ENCODE measurements at places on chromosomes 1 and 21.

DNA sequence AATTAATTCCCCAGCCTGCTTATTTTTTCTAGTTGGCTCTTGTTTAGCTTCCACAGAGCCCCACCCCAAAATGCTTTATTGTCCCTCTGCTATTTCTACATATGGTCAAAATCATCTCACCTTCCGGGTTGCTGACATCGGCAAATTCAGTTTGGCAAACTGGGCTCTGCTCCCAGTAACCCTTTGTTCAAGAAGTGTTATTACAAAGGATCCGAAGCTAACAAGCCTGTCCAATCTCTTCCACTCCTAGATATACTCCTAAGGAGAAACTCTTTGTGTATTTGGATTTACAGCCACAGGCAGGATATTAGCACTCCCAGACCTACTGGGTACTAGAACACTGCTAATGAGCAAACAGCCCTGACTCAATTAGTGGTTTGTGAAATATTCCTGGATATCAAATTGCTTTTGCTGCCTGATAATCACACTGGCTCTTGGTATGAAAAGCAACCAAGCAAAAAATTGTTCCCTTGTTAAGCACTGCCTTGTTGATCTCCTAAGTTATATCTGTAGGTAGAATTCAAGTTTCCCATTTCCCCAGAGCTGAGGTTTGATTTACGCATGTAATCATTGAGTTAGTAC is 4.0 kb downstream of the JUN start:
- peak; percentile 28 for DNase-seq

DNA sequence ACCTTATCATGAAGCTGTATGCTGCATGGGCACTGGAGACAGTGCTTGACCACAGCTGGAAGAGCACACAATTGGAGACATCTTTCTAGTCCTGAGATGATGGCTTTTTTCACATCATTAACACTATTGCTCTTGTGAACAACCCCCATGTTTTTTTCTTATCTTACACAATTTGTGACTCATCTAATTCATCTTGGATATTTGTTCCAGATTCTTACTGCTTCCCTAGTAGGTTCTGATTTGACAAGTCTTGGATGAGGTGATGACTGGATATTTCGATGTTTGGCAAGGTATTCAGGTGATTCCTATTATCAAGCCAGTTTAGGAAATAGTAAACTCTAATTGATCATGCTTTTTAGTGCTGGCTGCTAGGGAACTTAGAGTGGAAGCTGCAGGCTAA is 23.7 kb downstream of the HLX start:
- DNase-seq: no peak

DNA sequence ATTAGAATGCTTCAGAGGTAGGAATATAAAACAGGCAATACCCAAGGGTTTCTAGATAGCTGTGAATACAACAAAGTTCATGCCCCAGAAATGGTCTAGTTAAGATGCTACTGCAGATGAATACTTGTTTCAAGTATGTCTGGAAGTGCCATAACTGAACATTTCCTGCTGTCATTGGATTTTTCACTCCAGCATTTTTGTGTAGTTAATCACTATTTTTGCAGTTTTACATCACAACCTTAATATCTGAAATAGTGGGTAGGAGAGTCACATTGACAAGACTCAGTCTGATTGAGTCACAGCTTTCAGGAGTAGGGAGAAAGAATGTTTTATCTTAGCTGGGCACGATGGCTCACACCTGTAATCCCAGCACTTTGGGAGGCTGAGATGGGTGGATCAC is 126.4 kb upstream of the C1orf21 start:
- DNase-seq: peak; percentile 32

- DNase-seq: no peak
Observed at GRCh38 chr1:201281573-201281972, 1.7 kb upstream of the PKP1 start.
